Epithelial cell of prostate (primary cell): ENCODE measurements at places on chromosomes 2 and 18.

DNA sequence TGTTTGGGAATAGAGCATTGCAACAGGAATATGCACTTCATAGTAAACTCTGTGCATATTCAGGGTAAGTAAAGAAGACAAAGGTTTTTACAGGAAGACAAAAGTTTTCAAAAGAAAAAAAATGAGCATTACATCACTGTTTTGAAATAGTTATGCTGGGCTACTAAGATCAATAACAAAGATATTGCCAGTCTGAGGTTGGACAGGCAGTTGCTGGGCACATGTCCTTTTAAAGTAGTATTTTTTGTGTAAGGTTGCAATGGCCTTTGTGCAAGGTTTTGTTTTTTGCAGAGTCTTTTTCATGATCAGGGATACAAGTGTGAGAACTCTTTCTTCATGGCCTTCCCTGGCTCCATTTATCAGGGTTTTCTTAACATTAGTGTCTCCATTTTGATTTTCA, 16.2 kb downstream of the IL1B start:
- no peak for DNase-seq

DNA sequence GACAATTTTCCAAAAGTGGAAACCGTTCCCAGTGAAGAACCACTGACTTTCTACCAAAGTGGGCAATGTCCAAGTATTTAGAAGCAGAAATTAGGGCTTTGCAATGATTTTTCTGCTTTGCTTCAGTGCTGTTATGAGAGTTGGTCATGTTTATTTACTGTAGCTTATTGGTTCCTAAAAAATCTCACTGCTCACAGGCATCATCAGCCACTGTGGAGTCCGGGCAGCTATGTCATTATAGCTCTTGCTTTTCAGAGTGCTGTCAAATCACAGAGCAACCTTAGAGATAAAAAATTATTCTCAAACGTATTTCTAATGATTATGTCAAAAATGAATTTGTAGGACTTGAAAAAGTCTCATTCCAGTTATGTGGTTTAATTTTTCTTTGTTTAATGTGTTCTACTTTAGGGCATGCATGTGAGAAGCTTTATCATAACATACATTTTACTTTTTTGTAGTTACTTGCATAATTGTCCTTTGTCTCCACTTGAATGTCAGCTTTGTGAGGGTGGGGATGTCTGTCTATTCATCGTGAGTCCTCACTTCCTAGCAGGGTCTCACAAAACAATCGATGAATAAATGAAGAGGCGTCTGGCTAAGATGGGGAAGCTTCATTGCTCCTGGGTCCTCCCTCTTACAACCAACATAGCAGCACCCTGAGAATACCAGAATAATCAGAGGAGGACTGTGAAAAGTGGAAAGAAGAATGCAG, 117.6 kb downstream of the TPGS2 start:
- DNase-seq: no peak

GRCh38 chr2:122639176-122639575, 883.7 kb downstream of the TSN start:
- no peak for DNase-seq

- DNase-seq: no peak
Measured at GRCh38 chr2:238939074-238939473, 91.2 kb downstream of the TWIST2 start.

DNA sequence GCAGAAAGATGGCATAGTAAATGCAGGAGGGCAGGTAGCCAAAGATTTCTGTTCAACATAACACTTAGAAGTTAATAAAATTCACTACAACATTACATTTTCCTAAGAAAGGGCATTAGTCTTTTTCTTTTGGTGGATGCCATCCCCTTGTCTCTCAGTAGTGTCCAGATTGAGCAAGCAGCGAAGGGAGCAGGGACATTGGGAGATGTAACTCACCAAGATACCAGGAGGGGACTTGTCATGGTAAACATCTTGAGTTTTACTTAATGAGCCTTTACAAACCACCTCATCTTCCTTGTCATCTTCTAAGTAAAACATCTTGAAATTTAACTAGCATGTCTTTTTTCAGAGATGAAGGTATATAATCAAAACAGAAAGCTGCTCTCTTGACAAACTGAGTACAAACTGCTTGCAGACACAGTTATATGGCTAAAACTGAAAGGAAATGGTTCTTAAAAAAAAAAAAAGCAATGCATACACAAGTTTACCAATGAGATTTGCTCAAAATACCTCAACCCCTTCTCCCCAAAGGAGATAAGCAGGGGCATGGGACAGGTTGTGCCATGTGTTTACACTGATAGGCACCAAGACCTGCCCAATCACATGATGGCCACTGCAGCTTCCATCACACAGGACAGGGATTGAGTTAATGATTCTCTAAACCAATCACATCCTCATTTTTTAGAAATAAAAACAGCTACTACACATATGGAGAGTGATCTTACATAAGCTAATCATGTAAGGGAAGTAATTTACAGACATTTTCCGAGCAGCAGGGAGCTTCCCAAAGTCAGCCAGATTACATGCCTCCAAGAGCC, 30.3 kb downstream of the LPIN2 start:
- DNase-seq: no peak

DNA sequence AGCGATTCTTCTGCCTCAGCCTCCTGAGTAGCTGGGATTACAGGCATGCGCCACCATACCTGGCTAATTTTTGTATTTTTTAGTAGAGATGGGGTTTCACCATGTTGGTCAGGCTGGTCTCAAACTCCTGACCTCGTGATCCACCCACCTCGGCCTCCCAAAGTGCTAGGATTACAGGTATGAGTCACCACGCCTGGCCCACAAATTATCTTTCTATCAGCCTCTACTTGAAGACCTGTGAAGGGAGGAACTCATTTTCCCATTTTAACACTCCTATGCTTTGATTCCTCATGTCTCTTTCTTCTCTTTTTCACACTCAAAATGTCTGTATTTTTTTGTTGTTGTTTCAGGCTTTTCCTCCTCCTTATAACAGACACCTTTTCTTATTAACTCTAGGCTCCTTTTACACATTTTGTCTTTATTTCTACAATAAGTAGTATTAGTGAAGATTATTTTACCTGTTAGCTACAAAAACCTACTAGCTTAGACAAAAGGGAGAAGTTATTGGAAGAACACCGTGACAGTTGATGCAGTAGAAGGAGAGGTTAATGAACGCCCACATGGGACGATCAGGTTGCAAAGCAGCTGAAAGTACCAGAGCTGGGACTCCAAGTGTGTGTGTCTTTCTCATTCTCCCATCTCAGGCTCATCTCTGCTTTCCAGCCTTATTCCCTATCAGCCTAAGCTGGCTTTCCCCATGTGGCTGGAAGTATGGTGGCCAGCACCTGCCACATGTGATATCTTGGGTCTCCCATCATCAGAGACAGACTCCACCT, 97.6 kb upstream of the AGAP1 start:
- DNase-seq: no peak

DNA sequence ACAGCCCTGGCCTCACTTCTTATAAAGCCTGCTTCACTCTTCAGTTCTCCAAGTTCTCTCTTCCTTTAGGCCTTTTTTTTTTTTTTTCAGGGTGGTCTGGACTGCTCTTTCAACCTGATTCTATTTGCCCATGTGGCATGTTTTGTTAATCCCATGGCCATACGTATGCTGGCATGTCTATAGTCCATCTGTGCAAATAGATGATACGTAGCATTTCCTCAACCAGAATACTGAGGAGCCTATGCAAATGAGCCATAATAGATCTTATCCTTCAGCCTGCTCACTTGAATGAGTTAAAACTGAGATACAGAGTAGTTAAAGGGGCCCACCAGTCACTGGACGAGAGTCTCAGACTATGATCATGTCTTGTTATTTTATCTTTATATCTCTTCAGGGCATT, 265.2 kb upstream of the CXCR4 start:
- no peak for DNase-seq

DNA sequence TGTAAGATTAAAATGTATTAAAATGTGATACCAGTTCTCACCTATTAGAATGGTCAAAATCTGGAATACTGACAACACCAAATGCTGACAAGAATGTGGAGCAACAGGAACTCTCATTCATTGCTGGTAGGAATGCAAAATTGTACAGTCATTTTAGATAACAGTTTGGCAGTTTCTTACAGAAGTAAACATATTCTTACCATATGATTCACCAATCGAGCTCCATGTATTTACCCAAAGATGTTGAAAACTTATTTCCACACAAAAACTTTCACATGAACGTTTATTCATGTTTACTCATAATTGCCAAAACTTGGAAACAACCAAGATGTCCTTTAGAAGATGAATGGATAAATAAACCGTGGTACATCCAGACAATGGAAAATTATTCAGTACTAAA, 1193.5 kb upstream of the ACVR2A start:
- no peak for DNase-seq

- no peak for DNase-seq
Measured at GRCh38 chr2:127951026-127951425, 65.3 kb upstream of the AMMECR1L start.
